MCF 10A (cell line): ENCODE measurements at places on chromosomes 6 and 20. TPM values are rescaled to one million over a fixed set of nuclear protein-coding genes. Genes with fewer than 3 reads are reported as not detected.

DNA sequence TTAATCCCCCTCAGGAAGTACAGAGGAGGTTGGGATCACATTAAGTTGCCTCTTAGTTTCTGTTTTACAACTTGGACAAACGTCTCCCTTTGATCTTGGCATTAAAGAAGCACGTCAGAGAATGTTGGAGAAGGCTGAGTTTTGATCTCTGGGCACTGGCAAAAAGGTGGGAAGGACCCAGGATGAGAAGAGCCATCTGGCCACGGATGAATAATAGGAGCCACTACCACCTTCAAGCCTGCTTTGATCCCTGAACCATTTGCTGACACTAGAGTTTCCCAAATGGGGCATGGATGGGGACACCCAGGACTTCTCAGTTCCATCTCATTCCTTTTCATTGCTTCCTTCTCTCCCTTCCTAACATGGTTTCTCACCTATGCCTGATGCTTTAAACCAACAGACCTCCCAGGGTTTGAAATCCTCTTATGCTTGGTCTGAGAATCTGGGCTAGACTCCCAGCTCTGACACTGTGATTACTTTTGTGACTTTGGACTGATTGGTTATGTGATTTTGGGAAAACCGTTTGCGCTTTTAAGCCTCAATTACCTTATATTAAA lies 5.8 kb downstream of the TM9SF4 start:
- no peak for DNase-seq

GRCh38 chr6:19309661-19310060 lies 527.5 kb upstream of the ID4 start:
- DNase-seq, result no peak

DNA sequence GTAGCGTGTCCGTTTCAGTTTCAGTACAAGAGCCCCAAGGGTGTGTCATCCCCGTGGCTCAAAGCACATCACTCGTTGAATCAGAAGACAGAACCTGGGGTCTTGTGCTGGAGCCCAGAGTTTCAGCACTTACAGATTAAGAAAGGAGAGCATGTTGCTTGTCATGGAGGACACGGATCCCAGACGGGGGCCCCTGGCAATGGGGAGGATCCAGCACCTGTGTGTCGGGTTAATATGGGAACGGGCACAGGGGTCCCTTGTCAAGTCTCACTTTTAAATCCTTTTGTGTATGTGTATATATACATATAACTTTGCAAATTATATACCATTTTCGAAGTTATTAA lies 23.4 kb downstream of the THBS2 start:
- DNase-seq, result no peak

DNA sequence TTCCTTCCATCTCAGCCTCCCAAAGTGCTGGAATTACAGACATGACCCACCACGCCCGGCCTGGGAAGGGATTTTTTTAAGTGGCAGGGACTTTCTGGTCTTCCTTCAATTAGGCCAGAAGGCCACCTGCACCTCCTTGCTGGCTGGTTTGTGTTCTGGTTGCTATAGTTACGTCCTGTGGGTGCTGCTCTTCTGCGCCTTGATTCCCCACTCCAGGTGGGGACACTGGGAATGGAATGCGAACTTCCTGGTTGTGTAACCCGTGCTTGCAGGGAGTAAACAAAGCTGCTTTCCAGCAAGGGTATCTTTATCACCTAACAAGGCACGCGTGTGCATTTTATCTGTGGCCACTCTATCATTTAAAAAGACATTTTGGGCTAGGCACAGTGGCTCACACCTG lies 117.7 kb downstream of the PLEKHG1 start:
- DNase-seq, result no peak

The CPNE5 gene
- total RNA-seq, result not detected in 2 replicates

The NKX2-4 gene
- not detected in 2 replicates for total RNA-seq
